ENCODE measurements at places on chromosomes 7 and 10.

DNA sequence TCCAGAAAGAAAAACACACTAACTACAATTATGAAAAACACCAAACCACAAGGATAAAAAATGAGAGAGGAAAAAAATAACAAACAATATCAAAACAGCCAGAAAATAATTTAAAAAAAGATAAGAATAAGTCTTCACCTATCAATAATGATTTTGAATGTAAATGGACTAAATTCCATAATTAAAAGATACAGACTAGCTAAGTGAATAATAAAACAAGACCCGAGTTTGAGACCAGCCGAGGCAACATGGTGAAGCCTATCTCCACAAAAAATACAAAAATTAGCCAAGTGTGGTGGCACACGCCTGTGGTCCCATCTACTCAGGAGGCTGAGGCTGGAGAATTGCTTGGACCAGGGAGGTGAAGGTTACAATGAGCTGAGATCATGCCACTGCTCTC, 131.1 kb downstream of the MTERF1 start:
- DNase-seq, result no peak

- no peak for DNase-seq
Observed at GRCh38 chr7:55140941-55141278, 122.1 kb downstream of the EGFR start.

- no peak for DNase-seq
Observed at GRCh38 chr10:112815269-112816032, 134.6 kb upstream of the TCF7L2 start.

GRCh38 chr7:103420857-103421384, 25.1 kb downstream of the SLC26A5 start:
- DNase-seq, result no peak
